ENCODE measurements at places on chromosomes 6 and 20.

DNA sequence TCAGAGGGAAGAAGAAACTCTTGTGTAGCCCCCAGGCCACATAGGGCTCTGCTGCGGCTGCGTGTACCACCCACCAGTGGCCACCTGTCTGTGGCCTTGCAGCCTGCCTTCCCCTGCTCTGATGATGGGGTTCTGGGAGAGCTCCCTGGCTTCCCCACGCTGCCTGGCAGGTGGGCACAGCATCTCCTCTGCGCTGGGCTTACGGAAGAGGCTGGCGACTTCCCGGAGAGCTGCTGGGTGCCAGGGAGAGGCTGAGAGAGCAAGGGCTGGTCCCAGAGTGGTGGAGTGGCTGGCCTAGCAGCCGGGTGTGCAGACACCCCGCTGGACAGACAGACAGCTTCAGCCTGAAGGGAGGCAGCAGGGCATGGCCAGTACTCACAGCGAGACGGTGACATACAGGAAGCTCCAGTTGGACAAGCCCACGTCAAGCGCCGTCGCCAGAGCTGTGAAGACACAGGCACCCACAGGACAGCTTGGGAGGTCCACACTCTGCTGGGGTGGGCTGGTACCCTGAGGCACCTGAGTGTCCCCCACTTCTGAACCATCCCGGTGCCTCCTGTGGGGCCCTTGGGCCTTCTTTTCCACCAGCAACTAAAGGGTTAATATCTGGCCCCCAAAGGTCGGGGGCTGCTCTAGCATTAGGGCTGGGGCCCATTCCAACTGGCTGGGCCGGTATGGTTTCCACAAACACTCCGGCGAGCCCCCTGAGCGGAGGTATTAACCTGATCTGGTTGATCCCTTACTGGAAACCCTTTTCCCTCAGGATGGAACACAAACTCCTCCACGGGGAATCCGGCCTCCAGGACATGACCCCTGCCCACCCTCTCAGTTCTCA is 48.1 kb upstream of the CDH22 start:
- DNase-seq, result no peak

- DNase-seq, result no peak
These were observed 175.6 kb downstream of the PHACTR1 start for GRCh38 chr6:12892151-12892550.

GRCh38 chr20:24970754-24971153 is 21.7 kb downstream of the CST7 start:
- DNase-seq, result no peak

DNA sequence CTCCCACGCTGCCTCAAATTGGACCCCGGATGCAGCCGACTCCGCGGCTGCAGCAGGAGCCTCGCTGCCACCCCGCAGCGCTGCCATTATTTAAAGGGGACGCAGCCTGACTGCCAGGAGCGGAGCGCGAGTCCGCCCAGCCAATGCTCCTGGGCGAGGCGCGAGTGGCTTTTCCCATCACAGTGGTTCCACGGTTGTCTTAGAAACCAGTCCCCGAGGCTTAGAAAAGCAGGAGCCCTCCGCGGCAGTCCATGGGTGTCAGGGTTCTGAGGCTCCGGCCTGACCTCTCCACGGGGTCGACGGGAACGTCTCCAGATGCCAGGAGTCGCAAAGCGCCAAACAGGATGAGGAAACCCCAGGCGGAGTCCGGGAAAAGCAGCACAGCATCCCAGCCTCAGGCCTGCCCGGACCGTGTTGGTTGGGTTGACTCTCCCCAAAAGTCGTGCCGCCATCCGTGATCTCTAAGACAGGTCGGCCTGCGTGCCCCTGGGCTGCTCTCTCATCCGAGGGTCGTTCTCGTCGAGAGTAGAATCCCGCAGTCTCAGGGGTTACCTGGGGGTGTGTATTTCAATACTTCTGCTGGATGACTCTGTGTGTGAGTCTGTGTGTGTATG is 975.8 kb upstream of the DEFB115 start:
- DNase-seq, result no peak

DNA sequence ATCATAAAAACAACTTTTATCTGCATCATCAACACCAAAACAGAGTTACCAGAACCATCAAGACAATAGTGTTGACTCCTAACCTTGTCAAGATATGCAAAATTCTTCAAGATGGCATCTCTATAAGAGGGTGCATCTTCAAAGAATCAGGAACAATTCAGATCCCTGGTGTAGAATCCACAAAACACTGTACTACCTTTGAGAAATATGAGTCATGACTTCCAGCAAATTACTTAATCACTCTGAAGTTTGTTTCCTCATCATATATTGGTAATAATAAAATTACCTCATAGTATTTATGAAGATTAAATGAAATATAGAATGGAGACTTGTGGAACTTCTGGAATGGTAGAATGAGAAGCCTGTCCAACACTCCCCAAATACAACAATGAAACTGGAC is 221.3 kb upstream of the SUPT3H start:
- no peak for DNase-seq

- no peak for DNase-seq
These were observed 19.3 kb downstream of the AK9 start for GRCh38 chr6:109671733-109672132.

GRCh38 chr6:12418946-12419345 is 128.8 kb downstream of the EDN1 start:
- DNase-seq, result no peak

- DNase-seq, result no peak
These were observed 55.0 kb upstream of the PLCB1 start for GRCh38 chr20:8077137-8077466.

- DNase-seq, result no peak
These were observed 154.9 kb upstream of the GJE1 start for GRCh38 chr6:141977782-141978181.

GRCh38 chr6:83613378-83613777 is 95.5 kb downstream of the SNAP91 start:
- DNase-seq, result no peak

GRCh38 chr20:24497851-24498250 is 28.4 kb downstream of the SYNDIG1 start:
- peak; percentile 49 for DNase-seq

DNA sequence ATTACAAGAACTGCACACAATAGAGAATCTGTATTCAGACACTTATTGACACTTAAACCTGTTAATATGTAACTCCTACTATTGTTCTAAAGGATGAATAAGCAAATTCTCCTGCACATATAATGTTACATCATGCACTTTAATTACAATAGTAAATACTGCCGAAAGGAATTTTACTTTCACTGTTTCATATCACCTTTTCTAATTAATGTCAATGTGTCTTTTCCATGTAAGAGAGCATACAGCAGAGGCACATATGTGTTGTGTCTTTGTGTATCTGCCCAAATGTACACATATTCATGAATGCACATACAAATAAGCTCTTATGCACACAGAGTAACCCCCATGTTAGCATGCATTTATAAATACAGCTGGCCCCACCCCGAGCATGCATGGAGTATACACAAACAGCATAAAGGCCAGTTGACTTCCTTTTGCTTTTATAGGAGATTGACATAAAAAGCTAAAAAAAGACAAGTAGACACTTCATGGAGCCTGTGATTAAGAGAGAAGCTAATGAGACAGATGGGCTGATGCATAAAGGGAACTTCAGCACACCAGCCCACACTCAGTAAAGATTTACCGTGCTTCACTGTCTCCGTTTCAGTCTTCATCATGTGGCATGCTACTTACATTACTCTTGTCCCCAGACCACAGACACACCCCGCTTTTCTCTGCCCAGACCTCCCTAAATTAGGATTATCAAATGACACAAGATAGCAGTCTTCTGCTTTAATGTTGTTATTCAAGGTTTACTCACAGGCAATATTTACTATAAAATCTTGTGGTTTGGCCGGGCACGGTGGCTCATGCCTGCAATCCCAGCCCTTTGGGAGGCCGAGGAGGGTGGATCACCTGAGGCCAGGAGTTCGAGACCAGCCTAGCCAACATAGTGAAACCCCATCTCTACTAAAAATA is 184.6 kb downstream of the ATXN1 start:
- DNase-seq, result peak; percentile 19

DNA sequence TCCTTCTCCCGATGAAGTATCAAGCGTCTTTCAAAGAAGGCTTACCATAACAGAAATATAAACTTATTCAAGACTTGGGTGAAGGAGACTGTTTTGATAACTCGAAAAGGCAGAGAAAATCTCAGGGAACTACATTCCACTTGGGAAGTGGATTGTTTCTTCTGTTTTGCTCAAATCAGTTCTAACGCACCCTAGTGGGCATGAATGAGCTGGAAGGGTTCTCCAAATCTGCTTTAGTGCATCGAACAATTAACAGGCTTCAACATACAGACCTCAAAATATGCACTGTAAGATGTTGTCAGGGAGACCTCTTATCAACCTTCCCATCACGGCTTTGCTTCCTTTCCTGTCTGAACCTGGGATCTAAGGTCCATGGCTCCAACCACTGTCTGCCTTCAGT is 392.5 kb downstream of the CD83 start:
- DNase-seq, result no peak

DNA sequence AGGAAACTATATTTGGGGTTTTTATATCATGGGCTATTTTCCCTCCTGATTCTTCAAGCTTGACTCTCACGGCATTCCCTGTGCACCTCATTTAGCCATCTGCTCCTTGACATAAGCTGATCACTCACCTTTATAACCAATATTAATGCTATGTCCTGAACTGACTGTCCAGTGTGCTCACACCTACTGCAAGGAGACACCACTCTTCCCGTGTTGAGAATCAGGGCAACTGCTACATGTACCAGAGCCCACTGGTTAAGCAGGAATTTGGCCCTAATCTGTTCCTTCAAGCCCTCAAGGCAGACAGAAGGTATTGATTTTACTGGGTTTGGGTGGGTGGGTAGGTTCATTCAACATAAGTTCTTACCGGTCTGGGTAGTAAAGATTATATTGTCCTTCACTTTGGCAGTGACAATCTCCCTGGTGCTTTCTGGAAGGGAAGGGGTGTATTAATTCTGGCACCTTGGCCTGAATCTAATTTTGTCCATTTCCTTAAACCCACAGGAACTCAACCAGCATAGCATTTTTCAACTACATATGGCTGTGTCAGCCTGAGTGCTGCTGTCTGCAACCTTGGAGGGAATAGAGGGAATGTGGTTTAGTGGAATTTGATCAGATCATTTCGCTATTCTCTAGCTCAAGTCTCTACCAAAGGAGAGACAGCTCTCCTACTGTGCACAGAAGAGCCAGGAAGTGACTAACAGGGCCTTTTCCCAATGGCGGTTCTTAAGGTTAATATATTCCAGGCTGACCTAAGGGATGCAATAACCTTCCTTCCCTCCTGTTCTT is 293.2 kb downstream of the BTBD9 start:
- no peak for DNase-seq

DNA sequence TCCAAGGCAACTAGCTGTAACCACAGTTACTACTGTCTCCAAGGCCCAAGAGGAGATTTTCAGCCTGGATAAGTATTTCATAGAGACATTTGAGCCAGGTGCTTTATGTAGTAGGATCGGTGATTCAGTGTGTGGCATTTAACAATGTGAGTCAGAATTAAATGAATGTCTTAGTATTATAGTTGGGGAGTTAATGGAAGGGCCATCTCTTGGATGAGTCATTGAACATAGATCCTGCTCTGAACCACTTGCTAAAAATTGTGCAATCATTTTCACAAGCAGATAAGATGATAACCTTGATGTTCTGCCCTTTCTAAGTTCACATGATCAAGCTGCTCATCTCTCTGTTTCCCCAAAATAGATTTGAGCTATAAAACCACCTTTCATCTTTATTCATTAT is 668.9 kb upstream of the CITED2 start:
- DNase-seq, result no peak

- DNase-seq, result no peak
These were observed 381.1 kb downstream of the TFAP2B start for GRCh38 chr6:51199733-51200260.

- no peak for DNase-seq
These were observed 138.3 kb upstream of the SNX9 start for GRCh38 chr6:157684620-157685299.

DNA sequence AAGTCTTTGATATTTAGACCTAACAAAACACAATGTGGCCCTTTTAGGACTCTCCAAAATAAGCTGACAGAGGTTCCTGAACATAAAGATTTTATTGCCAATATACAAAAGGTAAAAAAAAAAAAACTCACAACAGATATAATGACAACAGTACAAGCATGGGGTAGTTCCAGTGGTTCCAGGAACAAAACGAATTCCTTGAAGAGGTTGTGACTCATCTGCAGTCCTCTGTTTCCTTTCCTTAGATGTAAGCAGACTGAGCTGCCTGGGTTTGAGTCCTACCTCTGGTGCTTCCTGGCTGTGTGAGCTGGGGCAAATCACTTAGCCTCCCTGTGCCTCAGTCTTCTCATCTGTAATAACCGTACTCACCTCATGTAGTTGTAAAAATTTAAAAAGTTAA is 13.3 kb upstream of the CTAGE9 start:
- no peak for DNase-seq

DNA sequence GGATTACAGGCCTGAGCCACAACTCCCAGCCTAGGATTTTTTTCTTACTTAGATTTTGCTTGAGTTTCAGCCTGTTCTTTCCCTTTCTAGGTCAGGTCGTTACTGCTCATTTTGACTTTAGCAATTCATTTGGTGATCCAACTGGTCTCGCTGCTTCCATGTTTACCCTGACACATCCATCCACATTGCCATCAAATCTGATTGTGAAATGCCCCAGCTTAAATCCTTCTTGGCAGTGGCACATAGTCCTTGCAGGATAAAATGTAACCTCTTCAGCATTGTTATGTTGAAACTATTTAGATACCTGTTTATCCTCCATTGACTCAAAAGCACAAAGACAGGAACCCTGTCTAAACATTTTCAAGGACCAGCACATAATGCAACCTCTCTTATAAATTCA is 77.2 kb downstream of the DNAH8 start:
- DNase-seq, result no peak

GRCh38 chr6:166162599-166163342 is 4.9 kb downstream of the TBXT start:
- DNase-seq, result no peak

DNA sequence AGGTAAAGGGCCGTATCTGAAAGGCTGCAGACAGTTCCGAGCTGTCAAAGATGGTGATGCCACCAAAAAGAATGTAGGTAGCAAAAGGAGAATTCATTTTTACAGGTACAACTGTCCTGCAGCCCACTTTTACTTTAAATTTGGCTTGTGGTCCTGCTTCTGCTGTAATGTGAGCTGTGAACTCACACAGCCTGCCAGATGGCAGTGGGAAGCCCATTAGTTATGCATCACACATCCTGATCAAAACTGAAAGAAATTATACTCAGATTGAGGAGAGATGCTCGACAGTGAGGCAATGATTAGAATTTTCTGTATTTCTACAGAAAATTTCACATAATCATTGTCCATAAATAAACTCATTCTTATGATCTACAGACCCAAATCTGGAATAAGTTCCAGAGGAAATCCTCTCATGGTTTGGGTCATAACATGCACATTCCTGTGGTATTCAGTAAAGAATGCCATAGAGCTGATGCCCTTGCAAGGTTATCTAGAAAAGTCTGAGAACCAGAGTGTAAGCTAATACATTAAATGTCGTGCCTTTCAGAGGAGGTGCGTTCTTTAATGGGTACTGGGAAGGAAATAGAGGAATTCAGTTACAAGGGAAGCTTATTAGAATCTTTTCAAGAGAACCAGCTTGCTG is 23.9 kb upstream of the E2F3 start:
- no peak for DNase-seq

Data from NCI-H1417 (cell line).